ENCODE measurements at places on chromosomes 7 and 10.

GRCh38 chr7:142188846-142189245 is 69.0 kb downstream of the PRSS58 start:
- DNase-seq: no peak

GRCh38 chr7:46170021-46170420 is 248.9 kb upstream of the IGFBP3 start:
- no peak for DNase-seq

GRCh38 chr10:66591865-66592264 is 334.0 kb upstream of the LRRTM3 start:
- no peak for DNase-seq

GRCh38 chr10:6713120-6713519 is 133.0 kb upstream of the PRKCQ start:
- peak; percentile 13 for DNase-seq

DNA sequence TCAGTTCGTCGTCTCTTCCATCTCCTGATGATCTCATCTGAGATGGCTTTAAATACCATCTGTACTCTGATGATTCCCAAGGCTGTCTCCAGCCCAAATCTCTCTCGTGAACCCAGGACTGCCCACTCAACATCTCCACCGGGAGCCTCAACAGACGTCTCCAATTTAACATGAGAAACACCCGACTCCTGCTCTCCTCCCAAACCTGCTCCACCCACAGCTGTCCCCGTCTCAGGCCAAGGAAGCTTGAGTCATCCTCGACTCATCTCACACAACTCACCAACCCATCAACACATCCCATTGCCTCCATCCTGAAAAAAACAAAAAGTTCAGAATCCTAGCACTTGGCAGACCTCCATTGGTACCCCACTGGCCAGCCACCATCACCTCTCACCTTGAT is 29.7 kb upstream of the CALN1 start:
- DNase-seq: no peak

GRCh38 chr7:18059171-18059570 is 31.5 kb upstream of the PRPS1L1 start:
- DNase-seq: no peak

GRCh38 chr10:12465385-12466136 is 116.2 kb downstream of the CAMK1D start:
- no peak for DNase-seq

GRCh38 chr10:95796504-95796903 is 40.5 kb downstream of the ENTPD1 start:
- no peak for DNase-seq

- DNase-seq: no peak
Observed at GRCh38 chr10:19256331-19256730, 207.7 kb downstream of the MALRD1 start.

DNA sequence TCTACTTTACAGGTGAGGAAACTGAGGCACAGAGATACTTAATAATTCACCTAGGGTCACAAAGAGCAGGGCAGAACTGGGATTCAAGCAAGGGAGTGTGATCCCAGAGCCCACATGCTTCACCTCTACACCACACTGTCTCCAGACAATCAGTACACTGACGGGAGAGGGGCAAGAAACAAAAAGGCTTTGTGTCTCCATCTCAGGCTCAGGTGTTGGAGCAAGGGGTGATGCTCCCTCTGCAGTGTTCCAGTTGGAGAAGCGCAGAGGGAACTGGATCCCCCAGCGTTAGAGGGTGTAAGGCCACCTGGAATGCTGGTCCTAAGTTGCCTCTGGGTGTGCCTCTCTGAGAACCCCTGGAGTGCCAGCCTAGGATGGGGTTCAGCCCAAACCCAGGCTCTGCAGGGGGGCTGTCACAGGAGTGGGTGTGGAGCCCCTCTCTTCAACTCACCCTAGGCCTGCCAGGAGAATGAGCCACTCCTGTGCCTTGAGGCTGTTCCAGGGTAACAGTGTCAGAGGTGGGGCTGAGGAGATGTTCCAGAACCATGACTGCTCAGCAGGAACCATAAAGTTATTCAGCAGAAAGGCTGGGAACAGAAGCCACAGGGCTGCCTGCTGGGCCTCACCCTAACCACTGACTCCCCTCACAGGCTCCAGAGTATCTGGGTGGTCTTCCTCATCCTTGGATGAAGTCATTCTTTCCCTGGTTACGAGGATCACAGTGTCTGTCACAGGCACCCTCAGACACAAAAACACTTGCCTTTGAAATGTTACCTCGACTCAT is 5.5 kb downstream of the RBP4 start:
- no peak for DNase-seq

DNA sequence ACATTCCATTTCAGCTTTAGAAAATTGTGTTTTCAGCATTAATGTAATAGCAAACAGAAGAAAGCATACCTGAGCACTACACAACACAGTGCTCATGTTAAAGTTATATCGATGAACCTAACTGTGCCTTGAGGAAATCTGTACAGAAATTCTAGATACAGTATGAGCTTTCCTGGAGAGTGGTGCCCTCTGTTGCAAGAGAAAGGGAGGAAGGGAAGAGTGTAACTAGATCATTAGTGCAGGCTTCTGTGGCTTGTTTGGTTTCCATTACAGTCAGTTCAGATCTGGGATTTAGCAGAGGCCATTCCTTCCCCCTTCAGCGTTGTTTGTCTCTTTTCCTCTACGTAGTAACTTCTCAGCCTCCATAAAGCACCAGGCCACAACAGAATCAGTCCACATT is 139.7 kb downstream of the HTR7 start:
- no peak for DNase-seq

- DNase-seq: no peak
Observed at GRCh38 chr7:98202367-98203195, 8.7 kb upstream of the BHLHA15 start.

DNA sequence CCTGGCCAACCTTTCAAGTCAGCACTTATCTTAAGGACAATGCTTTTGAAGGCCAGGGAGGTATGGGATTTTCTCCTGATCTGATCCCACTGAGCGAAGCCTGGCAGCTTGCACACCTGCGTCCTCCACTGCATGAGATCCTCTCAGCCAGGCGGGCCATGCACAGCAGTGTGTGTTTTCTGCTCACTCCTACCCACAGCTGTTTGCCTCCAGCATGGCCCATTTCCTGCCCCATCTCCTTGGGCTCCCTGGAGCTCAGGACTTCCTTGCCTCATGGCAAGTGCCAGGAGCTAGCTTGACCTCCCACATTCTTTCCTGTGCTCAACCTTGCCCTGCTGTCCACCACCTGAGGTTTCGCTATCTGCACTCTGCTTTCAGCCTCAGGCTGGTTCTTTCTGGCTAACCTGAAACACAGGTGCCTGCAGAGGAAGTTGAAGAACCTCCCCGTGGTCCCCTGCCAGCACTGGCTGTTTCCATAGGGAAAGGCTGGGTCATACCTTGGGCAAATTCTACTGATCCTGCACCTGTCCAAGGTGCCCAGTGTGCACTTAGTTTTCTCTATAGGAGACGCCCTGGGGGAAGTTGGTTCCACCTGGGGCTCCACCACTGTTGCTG is 43.9 kb upstream of the EEPD1 start:
- DNase-seq: no peak

DNA sequence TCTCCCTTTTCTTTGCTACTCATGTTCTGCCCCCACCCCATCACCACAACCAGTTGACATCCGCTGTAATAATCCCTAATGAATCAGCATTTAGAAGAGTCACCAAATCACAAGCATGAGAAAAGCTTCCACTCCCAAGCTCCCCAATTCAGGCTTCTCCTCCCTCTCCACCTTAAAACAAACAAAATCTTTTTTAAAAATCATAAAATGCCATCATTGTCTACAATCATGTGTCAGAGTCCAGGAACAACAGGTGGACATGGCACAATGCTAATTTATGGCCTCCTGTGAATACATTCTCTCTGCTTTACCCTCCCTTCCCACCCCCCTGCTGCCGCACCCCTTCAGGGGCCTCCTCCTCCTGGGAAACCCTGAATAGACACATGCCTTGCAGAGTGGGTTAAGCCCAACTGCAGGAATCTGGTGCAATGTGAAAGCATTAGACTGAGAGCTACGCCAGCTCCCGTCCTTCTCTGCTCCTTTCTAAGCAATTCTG is 3.7 kb downstream of the LRRC4 start:
- DNase-seq: peak; percentile 82

DNA sequence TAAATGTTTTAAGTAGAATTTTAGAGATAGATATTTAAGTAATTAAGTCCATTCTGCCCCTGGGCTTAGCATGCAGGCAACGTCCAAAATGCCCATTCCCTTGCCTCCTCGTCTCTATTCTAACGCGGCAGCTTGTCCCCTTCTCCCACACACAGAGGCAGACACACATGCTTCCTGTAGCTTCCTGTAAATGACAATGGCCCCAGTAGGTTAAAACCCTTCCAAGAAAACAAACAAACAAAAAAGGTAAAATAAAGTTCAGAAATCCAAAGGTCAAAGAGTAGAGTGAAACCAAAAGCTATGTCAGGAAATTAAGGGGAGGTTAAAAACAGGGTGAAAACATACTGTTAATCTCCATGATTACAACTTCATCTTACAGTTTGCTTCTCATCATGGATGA is 857.6 kb downstream of the GATA3 start:
- DNase-seq: no peak

DNA sequence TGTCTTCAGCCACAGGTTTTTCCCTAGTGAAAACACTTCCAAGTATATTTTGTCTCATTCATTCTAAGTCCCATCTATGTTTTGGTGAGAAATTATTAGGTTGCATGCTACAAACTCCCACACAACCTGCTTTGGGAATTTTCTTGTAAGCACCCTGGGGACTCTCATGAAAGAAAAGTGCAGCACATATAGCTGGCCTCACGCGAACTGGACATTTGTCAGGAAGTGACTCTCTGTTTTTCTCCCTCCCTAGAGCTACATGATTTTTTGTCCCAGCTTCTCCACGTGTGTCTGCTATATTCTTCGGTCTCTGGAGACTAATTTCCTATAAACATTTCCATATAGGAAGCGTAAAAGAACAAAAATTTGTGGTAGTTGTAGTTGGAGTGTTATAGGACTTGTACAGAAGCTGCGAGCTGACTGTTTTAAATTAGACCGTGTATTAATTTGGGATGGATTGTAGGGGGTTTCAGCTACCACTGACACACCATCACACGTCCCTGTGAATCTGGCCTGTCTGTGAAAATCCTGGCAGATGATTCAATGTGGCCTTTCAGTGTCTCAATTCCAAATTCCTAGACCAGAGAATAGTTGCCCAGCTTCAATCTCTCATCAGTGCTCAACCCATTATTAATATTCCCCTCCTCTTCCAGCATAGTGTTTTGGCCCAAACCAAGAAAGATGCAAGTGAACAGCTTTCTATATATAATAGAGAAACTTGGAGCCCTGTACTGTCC is 40.2 kb downstream of the ARL4A start:
- DNase-seq: no peak

DNA sequence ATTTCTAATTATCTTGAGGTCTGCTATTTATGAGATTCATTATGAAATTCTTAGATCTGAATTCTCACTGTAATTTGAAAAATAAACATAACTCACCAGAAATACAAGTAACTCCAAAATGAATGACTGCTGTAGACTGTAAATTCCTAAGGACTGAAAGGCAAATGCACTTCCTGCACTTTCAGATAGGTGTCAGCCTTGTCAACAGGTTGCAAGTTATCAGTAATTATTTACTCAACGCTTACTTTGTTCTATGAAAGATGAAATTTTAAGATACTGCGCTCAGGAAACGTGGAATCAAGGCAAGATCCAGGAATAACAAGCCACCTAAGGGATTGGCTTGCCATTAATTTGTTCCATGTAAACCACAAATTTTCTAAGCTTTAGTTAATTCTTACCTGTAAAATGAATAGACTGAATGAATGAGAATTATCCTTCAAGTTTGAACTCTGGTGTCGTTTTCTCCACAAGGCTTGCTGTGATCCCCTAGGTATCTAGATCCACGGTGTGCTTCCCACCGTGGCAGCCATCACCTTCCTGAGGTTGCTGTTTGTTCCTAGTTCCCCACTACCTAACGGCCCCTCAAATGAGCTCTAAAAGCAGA is 12.6 kb downstream of the DHX32 start:
- DNase-seq: peak; percentile 54

GRCh38 chr10:122093076-122093475 is 104.1 kb downstream of the TACC2 start:
- DNase-seq: peak; percentile 19

DNA sequence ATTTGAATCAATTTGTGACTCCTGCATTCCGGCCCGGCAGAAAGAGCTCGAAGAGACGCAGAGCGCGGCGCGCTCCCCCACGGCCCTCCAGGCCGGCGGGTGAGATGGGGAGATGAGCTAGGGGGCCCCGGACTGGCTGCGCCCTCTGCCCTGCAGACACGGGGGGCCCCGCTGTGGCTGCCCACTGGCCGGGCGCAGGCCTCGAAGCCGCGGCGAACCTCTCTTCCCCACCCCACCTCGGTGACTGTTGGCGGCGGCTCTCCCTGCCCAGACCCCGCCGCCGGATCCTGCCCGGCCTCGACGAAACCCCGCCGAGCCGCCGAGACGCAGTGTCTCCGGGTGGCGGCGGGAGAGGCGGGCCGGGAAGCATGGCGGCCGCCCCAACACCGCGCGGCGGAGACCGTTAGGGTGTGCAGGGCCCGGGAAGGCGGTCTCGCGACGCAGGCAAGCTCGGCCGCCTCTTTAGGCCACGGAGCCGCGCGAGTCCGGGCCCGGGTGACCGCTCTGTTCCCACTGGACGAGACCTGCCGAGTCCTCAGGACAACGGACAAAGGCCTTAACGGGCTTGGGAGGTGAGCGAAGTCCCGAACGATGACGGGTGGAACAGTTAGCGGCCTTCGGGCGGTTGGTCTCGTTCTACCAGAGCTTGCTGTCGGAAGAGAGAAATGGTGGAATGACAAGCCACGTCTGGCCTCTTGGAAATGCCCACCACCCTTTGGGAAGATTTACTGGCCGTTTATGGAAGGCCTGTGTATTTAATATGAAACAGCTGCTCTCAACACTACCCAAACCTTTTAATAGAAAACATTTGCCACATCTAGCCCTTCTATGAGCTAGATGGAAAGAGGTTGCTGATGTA is 24.3 kb downstream of the NUP42 start:
- DNase-seq: no peak

DNA sequence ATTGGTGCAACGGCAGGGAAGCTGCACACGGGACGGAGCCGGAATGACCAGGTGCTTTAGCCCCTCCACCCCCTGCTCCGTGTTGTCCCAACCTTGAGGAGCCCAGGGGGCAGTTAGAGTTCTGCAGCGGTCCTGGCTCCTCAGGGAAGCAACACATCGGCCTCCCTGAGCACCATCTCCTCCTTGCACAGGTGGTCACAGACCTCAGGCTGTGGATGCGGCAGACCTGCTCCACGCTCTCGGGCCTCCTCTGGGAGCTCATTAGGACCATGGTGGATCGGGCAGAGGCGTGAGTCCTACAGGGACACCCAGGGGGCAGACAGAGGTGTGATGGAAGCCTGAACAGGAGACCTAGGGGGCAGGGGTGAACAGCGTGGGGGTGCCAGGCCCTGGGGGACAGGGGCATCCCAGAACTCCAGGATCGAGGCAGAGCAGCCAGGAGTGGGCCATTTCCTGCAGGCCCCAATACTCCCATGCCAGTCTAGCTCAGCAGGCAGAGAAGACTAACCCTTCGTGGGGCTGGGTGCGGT is 7.3 kb downstream of the ASL start:
- no peak for DNase-seq

GRCh38 chr10:49323171-49323895 is 24.4 kb downstream of the C10orf71 start:
- DNase-seq: no peak

- no peak for DNase-seq
Observed at GRCh38 chr7:129394982-129395914, 39.0 kb upstream of the STRIP2 start.

Measured in neural progenitor cell (in vitro differentiated cells).